ENCODE measurements at places on chromosomes 2 and 18.
A peak's percentile ranks its signal among the peaks of the same experiment; 100 is the strongest.

GRCh38 chr2:71226096-71226964 lies 573 bp downstream of the PAIP2B start:
- DNase-seq, result peak; percentile 11

DNA sequence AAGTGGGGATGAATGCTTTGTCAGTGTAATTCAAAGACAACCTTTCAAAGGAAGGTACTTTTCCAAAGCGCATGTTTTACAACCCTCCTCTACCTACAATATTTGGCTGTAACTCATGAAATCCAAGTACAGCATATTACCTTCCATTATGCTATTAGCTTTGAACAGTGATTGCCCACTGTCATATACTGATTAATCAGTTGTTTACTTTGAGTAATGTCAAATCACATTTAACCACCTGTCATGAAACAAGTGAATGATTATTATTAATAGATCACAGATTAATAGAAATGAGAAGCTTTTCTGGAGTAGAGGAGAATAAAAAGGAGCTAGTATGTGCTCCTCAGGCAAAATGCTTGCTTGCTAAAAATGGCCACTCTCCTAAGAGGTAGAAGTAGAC lies 150.5 kb upstream of the SMAD7 start:
- no peak for DNase-seq

DNA sequence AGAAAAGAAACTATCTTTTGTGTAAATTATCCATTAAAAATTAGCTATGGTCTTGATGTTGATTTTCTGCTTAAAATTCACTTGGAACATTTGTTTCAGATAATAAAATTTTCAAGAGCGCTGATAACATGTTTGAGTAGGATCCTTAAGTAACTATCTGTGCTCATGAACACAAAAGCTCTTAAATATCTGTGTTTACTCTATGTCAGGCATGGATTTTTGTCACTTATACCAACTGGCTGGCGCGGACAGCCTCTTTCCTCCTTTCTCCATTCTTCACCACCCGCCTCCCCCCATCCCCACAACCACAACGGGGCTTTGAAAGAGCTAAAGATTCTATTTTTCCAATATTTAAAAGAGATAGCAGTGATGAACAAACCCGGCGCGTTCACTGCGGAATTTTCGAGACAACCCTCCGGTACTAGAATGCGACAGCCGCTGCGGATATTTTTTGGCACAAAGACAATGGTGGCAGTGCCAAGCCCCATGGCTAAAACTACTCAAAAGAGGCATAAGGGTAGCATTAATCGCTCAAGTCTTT lies 181.5 kb downstream of the TCF4 start:
- DNase-seq, result no peak

- no peak for DNase-seq
These were observed 503.6 kb upstream of the SMIM21 start for GRCh38 chr18:75931079-75931478.

DNA sequence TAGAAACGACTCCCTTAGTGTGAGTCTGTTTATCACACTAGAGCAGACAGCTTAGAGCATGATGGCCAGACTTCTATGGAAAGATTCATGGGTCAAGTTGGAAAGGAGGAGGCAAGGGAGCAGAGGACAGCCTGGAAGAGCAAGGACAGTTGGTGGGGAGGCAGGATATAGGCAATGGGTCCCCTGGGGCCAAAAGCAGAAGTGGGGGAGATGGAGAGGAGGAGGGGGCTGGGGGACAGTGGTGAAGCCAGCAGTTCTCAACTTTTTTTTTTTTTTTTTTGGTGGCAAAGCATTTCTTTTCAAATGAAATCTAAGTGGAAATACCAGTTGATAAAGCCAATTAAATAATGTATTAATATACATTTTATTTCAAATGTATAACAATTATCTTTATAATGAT lies 197.9 kb downstream of the HRH4 start:
- DNase-seq, result no peak

DNA sequence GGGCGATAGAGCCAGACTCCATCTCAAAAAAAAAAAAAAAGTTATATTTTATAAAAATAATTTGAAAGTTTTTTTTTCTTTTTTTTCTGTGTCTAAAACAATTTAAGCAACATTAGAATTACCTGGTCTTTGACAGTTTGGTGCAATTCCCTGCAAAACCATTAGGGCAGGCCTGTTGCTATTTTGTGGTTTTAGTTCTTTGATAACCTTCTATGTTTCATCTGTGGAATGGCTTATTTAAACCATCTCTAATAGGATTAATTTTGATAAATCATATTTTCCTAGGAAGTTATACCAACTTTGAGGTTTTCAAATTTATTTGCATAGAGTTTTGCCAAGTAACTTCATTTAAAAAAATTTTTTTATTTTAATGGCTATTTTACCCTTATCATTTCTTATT lies 141.2 kb upstream of the TWIST2 start:
- no peak for DNase-seq

DNA sequence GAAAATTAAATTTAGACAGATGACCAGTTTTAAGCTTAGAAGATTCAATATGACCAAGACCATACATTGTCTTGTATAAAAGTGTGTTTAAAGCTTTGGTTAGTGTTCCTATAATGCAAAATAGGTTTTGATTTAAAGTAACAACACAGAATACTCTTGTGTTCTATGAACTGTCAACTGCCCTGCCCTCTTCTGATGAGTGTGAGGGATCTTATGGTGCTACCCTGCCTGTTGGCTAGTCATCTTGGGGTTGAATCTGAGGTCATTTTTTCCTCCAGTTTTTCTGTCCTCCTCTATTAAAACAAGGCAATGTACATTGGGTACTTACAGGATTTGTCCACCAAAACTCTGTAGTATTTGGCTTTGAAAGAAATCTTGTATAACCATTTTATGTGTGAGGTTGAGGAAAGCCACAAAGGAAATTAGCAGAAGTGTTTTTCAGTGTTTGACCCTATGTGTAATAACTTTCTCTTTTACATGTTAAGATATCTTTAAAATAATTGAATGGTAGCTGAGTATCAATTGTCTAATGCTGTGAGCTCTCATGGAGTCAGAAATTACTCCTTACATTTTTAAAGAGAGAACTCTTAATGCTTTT lies 129.1 kb downstream of the SPTBN1 start:
- DNase-seq, result no peak

- DNase-seq, result no peak
These were observed 8.2 kb upstream of the TMEM182 start for GRCh38 chr2:102753563-102754159.

DNA sequence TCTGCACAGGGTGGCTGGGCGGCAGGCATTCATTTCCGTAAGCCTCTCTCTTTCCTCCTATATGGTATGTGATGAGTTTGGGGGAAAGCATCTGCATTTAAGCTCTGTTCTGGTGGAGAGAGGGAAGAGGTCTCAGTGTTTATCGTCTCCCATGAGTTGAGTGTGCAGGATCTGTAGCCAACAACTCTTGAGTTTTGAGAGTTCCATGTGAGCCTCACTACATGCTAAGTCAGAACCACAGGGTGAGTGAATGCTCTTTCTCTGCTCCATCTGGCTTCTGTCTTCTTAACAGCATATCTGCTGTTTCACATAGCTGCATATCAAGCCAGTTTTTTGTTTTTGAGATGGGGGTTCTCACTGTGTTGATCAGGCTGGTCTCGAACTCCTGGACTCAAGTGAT lies 22.7 kb downstream of the RAB31 start:
- DNase-seq, result no peak

DNA sequence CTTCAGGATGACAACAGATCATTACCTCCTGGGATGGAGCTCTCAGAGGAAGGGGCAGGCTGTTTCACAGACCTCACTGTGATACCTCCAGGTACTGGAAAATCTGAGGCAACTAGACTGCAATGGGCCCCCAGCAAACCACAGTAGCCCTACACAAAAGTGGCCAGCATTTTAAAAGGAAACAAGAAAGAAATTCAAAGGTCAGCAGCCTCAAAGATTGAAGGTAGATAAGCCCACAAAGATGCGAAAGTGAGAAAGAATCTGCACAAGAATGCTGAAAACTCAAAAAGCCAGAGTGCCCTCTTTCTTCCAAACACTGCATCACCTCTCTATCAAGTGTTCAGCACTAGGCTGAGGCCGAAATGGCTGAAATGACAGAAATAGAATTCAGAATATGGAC lies 499.5 kb upstream of the CHAC2 start:
- DNase-seq, result no peak

GRCh38 chr2:100974712-100975520 lies 27.2 kb upstream of the RPL31 start:
- DNase-seq, result no peak

- DNase-seq, result no peak
These were observed 381.2 kb downstream of the TXNL1 start for GRCh38 chr18:56257205-56257604.

- DNase-seq, result peak; percentile 48
These were observed 55.0 kb downstream of the ARHGAP25 start for GRCh38 chr2:68789603-68790002.

- DNase-seq, result no peak
These were observed 47.2 kb downstream of the PRKRA start for GRCh38 chr2:178403671-178404306.

GRCh38 chr2:70655786-70656185 lies 102.2 kb upstream of the TGFA start:
- DNase-seq, result no peak

Data from stimulated activated CD4-positive, alpha-beta T cell treated with anti-CD3 and anti-CD28 coated beads, Interleukin-4, amount 100 ng/mL, for 48 hours (primary cell).